IgD-negative memory B cell (primary cell): ENCODE measurements at places on chromosomes 6 and 20. TPM values are rescaled to one million over a fixed set of nuclear protein-coding genes. Genes with fewer than 3 reads are reported as not detected.

Gene RIPPLY2
- polyA plus RNA-seq = not detected

Gene POU5F1
- polyA plus RNA-seq = 0.70 TPM

Gene CDK5RAP1
- 29.0 TPM for polyA plus RNA-seq

Gene SRMS
- polyA plus RNA-seq = 0.43 TPM

Gene DBNDD2
- polyA plus RNA-seq = not detected

Gene BMP5
- not detected for polyA plus RNA-seq

Gene EEF1E1
- 54.9 TPM for polyA plus RNA-seq

Gene MROH8
- polyA plus RNA-seq = 2.0 TPM

Gene GRM1
- not detected for polyA plus RNA-seq

Gene SLC25A27
- polyA plus RNA-seq = not detected

Gene SPO11
- not detected for polyA plus RNA-seq

Gene ARMC12
- polyA plus RNA-seq = 0.39 TPM

Gene BPIFB4
- polyA plus RNA-seq = not detected

Gene SLC22A7
- not detected for polyA plus RNA-seq

Gene TINAG
- not detected for polyA plus RNA-seq

Gene PSMB9
- polyA plus RNA-seq = 695 TPM

Gene ECT2L
- polyA plus RNA-seq = 0.23 TPM

Gene SCUBE3
- polyA plus RNA-seq = 0.09 TPM

Gene OOEP
- polyA plus RNA-seq = 0.79 TPM

Gene TOMM6
- 387 TPM for polyA plus RNA-seq

Gene SPTLC3
- polyA plus RNA-seq = not detected

Gene TGM2
- 7.1 TPM for polyA plus RNA-seq
